ENCODE measurements at places on chromosomes 4 and X. TPM values are rescaled to one million over a fixed set of nuclear protein-coding genes. Genes with fewer than 3 reads are reported as not detected.

Gene PAGE1
- not detected for total RNA-seq

Gene BLTP1
- total RNA-seq: 29.8 TPM

Gene ZNF141
- 45.9 TPM for total RNA-seq

Gene FGF2
- 153 TPM for total RNA-seq

Gene AMER1
- 9.4 TPM for total RNA-seq

Gene HSD17B13
- not detected for total RNA-seq

Gene CRLF2
- not detected for total RNA-seq

Gene BBS7
- total RNA-seq: 20.5 TPM

Gene NLRP2B
- total RNA-seq: not detected

Gene PHEX
- total RNA-seq: 0.15 TPM

Gene DDX53
- not detected for total RNA-seq

Gene FAM9C
- not detected for total RNA-seq

Gene PCDH19
- 0.46 TPM for total RNA-seq

Gene IL2RG
- total RNA-seq: not detected

Gene ALAS2
- total RNA-seq: 0.48 TPM

Gene FAM193A
- 27.2 TPM for total RNA-seq

Gene NAP1L3
- 58.8 TPM for total RNA-seq

Gene RIBC1
- 0.97 TPM for total RNA-seq

Gene TRAM1L1
- 1.2 TPM for total RNA-seq

Gene ERAS
- total RNA-seq: not detected

Gene CPE
- 11.9 TPM for total RNA-seq

Gene CT45A2
- not detected for total RNA-seq

Gene SMR3B
- not detected for total RNA-seq

Gene BCLAF3
- 8.4 TPM for total RNA-seq

Gene AFF2
- 7.3 TPM for total RNA-seq

Gene SPIN3
- 13.3 TPM for total RNA-seq

Gene UGT2B11
- not detected for total RNA-seq

Gene PASD1
- total RNA-seq: not detected

Gene JCHAIN
- not detected for total RNA-seq

Gene CYLC1
- not detected for total RNA-seq

Gene TMEM33
- total RNA-seq: 86.7 TPM

Gene SLC49A3
- total RNA-seq: 8.8 TPM

Gene CNKSR2
- 19.8 TPM for total RNA-seq

Gene ARMCX4
- total RNA-seq: 15.4 TPM

Gene ZNF518B
- 9.0 TPM for total RNA-seq

Gene AFP
- 9.9 TPM for total RNA-seq

Gene IBSP
- total RNA-seq: 0.21 TPM

Gene TBC1D9
- 1.0 TPM for total RNA-seq

Gene FSTL5
- 0.32 TPM for total RNA-seq

Gene LRIT3
- total RNA-seq: 0.21 TPM

Gene CYTL1
- total RNA-seq: 9.8 TPM

Gene ATP8A1
- 12.2 TPM for total RNA-seq

Gene TMPRSS11F
- not detected for total RNA-seq

Gene VCX3B
- total RNA-seq: not detected

Gene CWH43
- total RNA-seq: not detected

Gene RAB9A
- total RNA-seq: 29.4 TPM

Gene PCDH11X
- 7.4 TPM for total RNA-seq

Gene S100G
- total RNA-seq: not detected

Gene PDCL2
- not detected for total RNA-seq

All from H1 (cell line).